ENCODE measurements at places on chromosomes 7 and 10. TPM values are rescaled to one million over a fixed set of nuclear protein-coding genes. Genes with fewer than 3 reads are reported as not detected.

RELN gene
- total RNA-seq, result 5.6 TPM

ACTR3C gene
- total RNA-seq, result 20.1 TPM

LIPN gene
- total RNA-seq, result 1.0 TPM

DNA sequence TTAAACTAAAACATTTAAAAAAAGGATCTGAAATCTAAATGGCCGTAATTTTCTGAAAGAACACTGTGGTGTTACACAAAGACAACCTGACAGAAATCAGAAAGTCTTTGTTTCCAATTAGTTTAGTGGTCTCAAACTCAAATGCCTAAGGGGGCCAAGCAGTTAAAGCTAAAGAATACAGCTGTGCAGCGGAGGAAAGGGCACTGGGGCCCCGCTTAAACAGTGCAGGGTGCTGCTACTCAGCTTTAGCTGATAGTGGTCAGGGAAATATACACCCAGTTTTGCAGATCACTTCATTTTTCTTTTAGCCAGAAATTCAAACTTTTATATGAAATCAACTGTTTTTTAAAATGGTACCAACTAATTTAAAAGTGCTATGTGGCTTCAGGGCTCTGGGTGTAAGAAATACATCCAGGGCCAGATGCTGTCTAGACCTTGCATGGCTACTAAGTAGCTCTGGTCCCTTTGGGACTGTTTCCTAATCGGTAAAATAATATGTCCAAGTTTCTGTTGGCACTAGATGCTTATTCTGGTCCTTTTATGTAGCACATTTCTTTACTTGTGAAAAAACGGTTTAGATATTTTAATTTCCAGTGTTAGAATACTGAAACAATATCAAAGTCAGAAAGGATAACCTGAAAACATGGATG is 161.8 kb upstream of the LAMB4 start:
- H3K36me3 ChIP-seq, result no peaks in the 10 kb centered on the region
- no peak overlapping the region for H3K27ac ChIP-seq
- DNase-seq, result no peak
- H3K4me3 ChIP-seq, result no peak overlapping the region

- no peak overlapping the region for H3K27ac ChIP-seq
- H3K4me3 ChIP-seq, result no peak overlapping the region
- no peaks in the 10 kb centered on the region for H3K36me3 ChIP-seq
Measured at GRCh38 chr10:51297438-51297837, 223.2 kb downstream of the PRKG1 start.

GRCh38 chr10:32887481-32887880 is 70.5 kb downstream of the ITGB1 start:
- no peaks in the 10 kb centered on the region for H3K36me3 ChIP-seq
- no peak overlapping the region for H3K4me3 ChIP-seq
- no peaks in the 10 kb centered on the region for H3K27me3 ChIP-seq
- DNase-seq, result peak; percentile 51
- peaks cover 4% of the 10 kb centered on the region for H3K4me1 ChIP-seq
- H3K27ac ChIP-seq, result no peak overlapping the region

DNA sequence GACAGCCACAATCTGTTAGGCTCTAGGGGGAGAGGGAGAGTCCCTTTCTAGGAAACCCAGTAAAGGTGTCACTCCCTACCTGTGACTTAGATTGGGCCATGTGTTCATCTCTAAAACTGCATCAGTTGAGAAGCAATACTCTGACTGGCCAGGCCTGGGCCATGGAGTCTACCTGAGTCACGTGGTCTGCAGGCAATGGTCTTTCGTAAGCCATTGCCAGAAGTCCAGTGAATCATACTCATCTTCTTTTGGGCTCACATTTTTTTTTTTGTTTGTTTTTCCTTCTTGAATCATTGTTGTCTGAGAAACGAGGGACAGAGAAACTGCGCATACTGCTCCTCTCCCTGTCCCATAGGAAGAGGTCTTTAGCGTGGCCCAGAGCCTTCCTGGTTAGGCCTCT is 215.6 kb downstream of the CCSER2 start:
- no peak for DNase-seq
- peaks cover 11% of the 10 kb centered on the region for H3K27me3 ChIP-seq
- no peaks in the 10 kb centered on the region for H3K36me3 ChIP-seq
- no peak overlapping the region for H3K4me3 ChIP-seq

- no peaks in the 10 kb centered on the region for H3K27me3 ChIP-seq
- no peaks in the 10 kb centered on the region for H3K36me3 ChIP-seq
- no peak overlapping the region for H3K27ac ChIP-seq
- H3K4me1 ChIP-seq, result no peaks in the 10 kb centered on the region
- H3K4me3 ChIP-seq, result no peak overlapping the region
- peak; percentile 62 for DNase-seq
Measured at GRCh38 chr10:42149027-42149700, 489.2 kb downstream of the ZNF33B start.

DNA sequence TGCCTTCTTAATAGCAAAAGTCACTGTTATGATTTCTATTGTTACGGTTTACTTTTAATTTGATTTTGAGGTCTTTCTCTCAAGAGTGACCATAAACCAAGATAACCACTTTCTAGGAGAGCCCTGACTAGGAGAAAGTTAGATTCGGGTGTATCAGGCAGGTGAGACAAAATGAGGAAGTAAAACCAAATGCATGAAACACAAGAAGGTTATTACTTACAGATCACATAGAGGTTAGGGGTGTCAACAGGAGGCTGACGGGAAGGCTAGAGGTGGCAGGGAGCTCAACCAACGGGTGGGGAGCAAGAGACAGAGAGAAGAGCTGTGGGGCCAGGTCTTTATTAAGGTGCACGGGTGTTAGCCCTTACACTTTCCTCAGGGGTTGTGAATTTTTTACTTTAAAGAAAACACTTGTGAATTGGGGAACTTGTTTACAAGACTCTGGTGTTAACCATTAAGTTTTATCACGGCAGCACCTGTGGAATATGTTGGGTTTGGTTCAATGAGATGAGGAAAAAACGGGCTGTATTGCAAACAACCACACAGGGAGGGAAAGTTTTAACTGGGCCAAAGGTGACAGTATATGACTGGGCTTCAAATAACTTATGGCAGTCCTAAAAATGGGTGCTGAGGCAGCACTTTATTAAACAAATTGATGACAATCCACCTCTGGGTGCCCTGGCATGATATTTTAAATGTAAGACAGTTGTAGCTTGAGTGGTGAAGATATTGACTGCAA is 154.9 kb downstream of the SDHAF3 start:
- no peaks in the 10 kb centered on the region for H3K27me3 ChIP-seq
- DNase-seq, result no peak
- no peak overlapping the region for H3K27ac ChIP-seq
- no peak overlapping the region for H3K4me3 ChIP-seq
- no peaks in the 10 kb centered on the region for H3K4me1 ChIP-seq

All from upper lobe of right lung (tissue), 1 donor.